ENCODE measurements at places on chromosomes 5 and 9.

DNA sequence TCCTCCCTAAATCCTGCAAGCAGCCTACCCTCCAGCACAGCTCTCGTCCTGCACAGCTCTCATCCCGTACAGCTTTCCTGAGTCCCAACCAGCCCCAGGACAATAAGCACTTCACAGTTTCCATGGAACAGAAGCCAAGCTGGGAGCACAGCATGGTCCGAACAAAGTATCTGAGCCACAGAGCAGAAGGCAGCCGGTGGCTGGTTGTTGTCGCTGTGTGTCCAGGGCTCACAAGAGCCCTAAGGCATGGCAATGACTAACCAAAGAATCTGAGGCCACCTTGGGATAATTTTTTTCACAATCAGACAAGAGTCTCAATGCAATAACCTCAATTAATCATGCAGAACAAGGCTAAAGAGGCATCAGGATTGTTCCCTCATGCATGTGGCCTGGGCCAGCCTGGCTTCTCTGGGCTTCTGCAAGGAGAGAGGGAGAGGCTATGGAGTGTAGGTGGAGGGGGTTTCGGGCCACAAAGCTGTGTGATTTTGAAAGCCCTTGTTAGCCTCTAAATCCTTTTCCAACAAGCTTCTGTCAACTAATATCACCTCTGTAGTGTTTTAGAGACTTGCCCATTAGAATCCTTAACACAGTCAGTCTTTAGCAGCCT is 323.4 kb downstream of the PIK3R1 start:
- no peak for DNase-seq

GRCh38 chr9:122819326-122819725 is 9.1 kb downstream of the PDCL start:
- DNase-seq = no peak

GRCh38 chr9:37390759-37391158 is 31.7 kb upstream of the GRHPR start:
- DNase-seq = peak; percentile 14

GRCh38 chr5:143033535-143034250 is 263.5 kb downstream of the ARHGAP26 start:
- DNase-seq = no peak

DNA sequence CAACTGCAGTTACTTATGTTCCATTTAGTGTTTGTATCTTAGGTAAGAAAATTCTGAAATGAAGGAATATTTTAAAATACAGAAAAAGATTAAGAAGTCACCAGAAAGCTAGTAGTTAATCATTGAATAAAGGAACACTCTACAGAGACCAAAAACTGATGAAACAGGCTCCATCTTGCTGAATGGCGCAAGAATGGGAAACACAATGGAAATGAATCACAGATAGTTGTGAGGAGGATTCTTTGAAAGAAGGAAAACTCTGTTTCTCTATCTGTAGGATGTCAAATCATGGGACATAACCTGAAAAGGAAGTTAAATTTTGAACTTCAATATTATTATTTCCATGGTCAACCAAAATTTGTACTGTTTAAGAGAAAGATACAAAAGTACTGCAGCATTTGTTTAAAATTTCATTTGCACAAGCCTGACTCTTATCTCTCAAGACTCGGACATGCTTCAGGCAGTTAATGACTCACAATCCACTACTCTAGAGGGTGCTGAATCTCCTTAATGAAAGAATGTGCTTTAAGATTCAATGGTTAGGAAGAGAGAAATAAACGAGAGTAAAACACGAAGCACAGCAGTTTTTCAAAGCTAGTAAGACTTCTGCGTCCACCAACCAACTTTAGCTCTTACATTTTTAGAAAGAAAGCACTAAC is 1064.4 kb upstream of the DMAC1 start:
- no peak for DNase-seq

DNA sequence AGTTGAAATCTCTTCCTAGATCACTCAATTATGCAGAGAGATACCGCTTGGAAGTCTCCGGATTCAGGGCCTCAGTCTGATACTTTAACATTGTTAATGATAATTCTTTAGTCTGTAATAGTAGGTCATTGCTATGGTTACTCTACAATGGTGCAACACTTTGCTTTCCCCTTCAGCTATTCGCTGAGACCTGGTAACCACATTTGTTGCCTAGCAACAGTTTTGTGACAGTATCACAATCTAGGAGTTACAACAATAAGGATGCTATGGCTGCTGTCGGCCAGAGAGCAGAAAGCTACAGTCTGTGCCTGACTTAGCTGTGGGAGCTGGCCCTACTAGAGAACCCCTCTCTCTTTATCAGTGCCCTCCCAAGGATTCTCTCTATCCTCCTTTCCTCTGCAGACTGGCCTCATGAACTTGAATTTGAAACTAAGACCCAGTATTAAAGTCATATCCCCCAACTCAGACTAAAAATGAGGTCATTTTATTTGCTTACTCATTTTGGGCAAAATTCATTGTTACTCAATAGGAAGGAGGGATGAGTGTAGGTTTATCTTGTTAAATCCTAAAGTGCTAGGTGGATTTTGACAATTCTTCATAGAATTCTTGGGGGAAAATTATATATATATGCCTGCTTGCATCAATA is 39.3 kb downstream of the NR2F1 start:
- no peak for DNase-seq

GRCh38 chr9:98047002-98047401 is 9.5 kb upstream of the NANS start:
- DNase-seq = no peak

- no peak for DNase-seq
Measured at GRCh38 chr5:5419291-5420210, 2.9 kb upstream of the ICE1 start.

DNA sequence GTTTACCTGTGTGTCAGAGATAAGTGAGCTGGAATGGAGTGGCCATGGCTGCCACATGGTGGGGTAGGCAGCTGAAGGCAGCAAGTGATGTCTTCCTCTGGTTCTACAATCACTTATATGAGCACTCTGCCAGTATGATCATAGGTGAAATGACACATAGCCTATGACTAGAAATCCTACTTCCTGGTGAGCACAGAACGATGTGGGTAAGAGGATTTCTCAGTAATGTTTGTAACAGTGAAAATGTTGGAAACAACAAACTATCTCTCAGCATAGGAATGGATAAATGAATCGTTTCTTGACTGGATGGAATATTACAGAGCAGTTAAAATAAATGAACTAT is 187.0 kb upstream of the S1PR3 start:
- no peak for DNase-seq

GRCh38 chr9:84812847-84813246 is 143.3 kb downstream of the NTRK2 start:
- no peak for DNase-seq

DNA sequence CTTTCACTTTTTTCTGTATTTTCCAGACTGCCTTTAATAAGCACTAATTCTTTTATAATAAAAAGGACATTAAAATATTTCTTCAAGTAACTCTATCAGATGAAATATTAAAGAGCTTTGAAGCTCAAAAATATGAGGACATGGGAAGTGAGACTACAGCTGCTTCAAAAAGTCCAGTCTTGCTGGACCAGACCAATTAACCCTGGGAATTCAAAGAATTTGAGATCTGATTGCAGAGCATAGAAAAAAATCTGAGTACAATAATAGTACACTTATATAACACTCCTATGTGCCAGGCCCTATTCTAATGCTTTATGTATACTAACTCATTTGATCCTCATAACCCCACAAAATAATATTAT is 9.8 kb downstream of the TMEM245 start:
- DNase-seq = no peak

DNA sequence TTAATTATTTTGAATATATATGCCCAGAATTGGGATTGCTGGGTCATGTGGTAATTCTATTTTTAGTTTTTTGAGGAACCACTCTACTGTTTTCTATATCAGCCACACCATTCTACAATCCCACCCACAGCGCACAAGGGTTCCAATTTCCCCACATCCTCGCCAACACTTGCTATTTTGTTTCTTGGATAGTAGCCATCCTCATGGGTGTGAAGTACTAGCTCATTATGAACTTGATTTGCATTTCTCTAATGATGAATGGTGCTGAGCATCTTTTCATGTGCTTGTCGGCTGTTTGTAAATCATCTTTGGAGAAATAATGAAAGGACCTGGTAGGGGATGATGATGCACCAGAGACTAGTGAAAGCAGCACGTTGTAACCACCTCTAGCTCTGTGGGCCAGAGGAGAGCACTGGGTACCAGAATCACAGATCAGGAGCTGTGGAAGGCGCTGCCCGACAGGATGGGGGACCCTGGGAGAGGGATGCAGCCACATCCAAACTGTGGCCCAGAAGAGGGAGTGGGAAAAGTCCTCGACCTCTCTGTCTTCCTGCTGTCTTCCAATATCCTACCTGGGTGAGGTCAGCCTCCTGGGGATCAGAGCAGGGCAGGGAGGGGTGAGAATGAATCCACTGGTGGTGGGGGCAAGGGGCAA is 155.4 kb downstream of the RGS3 start:
- no peak for DNase-seq

Measured in activated T-cell treated with anti-CD3 and anti-CD28 coated beads for 1 hour (primary cell).